ENCODE measurements at places on chromosomes 6 and 20. TPM values are rescaled to one million over a fixed set of nuclear protein-coding genes. Genes with fewer than 3 reads are reported as not detected.

GRCh38 chr6:22921828-22922227 lies 352.5 kb downstream of the HDGFL1 start:
- H3K4me1 ChIP-seq = no peaks in the 10 kb centered on the region
- no peaks in the 10 kb centered on the region for H3K27me3 ChIP-seq
- H3K36me3 ChIP-seq = no peaks in the 10 kb centered on the region
- DNase-seq = no peak
- no peak overlapping the region for H3K27ac ChIP-seq

TAF4 gene
- 10.5 TPM for total RNA-seq

DNA sequence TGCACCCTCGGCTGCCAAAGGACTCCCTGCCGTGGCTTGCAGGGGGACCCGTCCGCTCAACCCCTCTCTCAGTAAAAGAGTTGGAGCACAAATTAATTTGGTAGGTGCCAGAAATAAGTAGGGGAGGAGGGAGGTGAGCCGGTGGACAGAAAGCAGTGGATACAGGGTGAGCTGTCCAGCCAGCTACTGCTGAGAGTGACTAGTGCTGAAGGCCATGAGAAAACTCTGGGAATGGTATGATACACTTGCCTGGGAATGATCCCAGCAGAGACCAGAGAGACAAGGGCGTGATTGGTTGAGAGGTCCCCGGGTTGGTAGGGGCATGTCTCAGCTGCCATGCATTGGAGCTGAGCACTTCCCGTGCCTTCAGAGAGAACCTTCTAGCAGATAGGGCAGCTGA lies 15.7 kb downstream of the FOXQ1 start:
- no peaks in the 10 kb centered on the region for H3K36me3 ChIP-seq
- no peak overlapping the region for H3K4me3 ChIP-seq
- DNase-seq = no peak
- H3K27me3 ChIP-seq = no peaks in the 10 kb centered on the region
- H3K4me1 ChIP-seq = no peaks in the 10 kb centered on the region
- H3K27ac ChIP-seq = no peak overlapping the region

DNA sequence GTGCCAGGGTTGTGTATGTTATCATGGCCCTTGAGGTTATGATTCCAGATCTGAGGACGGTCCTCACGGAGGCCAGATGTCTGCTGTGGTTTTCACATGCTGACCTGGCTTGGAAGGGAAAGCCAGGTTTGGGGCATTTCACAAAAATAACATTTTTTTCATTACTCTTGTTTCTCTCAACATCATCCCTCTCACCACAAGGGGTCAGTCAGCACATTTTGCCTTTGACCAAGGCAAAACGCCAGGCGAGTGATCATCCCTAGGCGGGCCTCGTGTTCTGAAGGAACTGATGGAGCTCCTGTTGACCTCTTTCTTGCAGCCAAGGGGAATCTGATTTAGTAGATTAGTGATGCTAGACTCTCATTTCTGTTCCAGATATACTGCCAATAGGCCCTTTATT lies 133.5 kb downstream of the TBC1D7 start:
- H3K4me3 ChIP-seq = no peak overlapping the region
- no peak overlapping the region for H3K27ac ChIP-seq
- DNase-seq = peak; percentile 69
- H3K4me1 ChIP-seq = no peaks in the 10 kb centered on the region
- no peaks in the 10 kb centered on the region for H3K27me3 ChIP-seq

DNA sequence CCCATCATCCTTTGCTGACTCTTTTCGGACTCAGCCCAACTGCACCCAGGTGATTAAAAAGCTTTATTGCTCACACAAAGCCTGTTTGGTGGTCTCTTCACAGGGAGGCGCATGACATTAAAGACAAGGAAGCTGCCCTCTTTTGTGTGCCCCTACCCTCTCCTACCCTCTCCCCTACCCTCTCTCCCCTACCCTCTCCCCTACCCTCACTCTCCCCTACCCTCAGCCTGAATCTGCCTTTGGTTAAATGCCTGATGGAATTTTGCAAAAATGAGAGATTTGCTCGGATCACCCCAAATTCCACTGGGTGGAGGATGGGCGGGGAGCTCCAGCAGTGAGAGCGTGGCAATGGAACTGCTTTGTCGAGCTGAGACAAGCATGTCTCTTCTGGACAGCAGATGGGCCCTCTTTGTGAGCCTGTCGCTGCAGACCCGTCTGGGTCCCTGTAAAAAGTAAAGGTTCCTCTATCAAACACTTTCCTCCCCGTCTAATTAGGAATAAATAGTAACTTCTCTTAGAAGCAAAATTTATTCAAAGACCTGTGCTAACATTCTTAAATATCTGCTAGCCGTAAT lies 76.4 kb upstream of the MLN start:
- no peak overlapping the region for H3K27ac ChIP-seq
- no peaks in the 10 kb centered on the region for H3K36me3 ChIP-seq
- no peak overlapping the region for H3K4me3 ChIP-seq

- H3K27me3 ChIP-seq = no peaks in the 10 kb centered on the region
- no peak for DNase-seq
- H3K27ac ChIP-seq = no peak overlapping the region
- no peaks in the 10 kb centered on the region for H3K36me3 ChIP-seq
These were observed 8.7 kb downstream of the B4GALT5 start for GRCh38 chr20:49704932-49705336.

F13A1 gene
- total RNA-seq = 2.1 TPM

INSM1 gene
- total RNA-seq = not detected

HINT3 gene
- total RNA-seq = 13.8 TPM

C20orf204 gene
- total RNA-seq = 0.44 TPM

DNA sequence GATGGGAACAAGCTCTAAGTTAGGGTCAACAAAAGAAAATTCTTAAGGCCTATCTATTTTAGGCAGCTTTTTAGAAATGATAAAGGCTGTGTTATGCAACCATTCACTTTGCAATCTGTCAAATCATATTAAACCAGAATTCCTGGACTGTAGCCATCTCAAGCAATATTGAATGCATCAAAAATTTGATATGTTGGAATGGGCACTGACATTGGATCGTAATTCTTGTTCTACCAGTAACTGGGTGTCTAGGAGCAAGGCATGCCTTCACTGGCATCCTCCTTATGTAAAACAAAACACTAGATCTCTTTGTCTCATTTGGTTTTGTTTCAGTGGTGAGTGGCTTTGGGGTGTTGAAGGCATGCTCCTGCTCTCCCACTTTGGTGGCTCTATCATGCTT lies 145.6 kb downstream of the JARID2 start:
- H3K27ac ChIP-seq = no peak overlapping the region
- H3K4me3 ChIP-seq = no peak overlapping the region
- H3K4me1 ChIP-seq = no peaks in the 10 kb centered on the region
- DNase-seq = no peak
- H3K36me3 ChIP-seq = no peaks in the 10 kb centered on the region

GRCh38 chr20:18985551-18985950 lies 172.0 kb downstream of the SCP2D1 start:
- no peak overlapping the region for H3K4me3 ChIP-seq
- no peaks in the 10 kb centered on the region for H3K36me3 ChIP-seq

- no peak overlapping the region for H3K27ac ChIP-seq
- no peaks in the 10 kb centered on the region for H3K36me3 ChIP-seq
- DNase-seq = no peak
- no peak overlapping the region for H3K4me3 ChIP-seq
- H3K4me1 ChIP-seq = no peaks in the 10 kb centered on the region
- H3K27me3 ChIP-seq = no peaks in the 10 kb centered on the region
These were observed 41.4 kb upstream of the ANGPT4 start for GRCh38 chr20:957544-957943.

DNA sequence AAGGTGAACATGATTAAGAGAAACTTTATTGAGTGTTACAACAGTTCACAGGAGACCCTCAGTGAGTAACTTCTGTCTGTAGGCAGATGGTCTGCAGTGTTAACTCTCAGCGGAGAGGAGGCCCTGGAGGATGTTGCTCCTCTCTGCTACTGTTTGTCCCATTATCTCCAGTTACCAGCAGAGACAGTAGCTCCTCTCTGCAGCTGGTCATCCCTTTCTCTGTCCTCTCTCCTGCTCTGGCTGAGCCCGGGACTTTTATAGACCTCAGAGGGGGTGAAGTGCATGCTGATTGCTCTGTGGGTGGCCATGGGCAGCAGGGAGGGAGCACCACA lies 5.7 kb downstream of the GTSF1L start:
- H3K4me3 ChIP-seq = no peak overlapping the region
- no peak overlapping the region for H3K27ac ChIP-seq
- no peaks in the 10 kb centered on the region for H3K36me3 ChIP-seq
- DNase-seq = no peak
- H3K4me1 ChIP-seq = no peaks in the 10 kb centered on the region
- no peaks in the 10 kb centered on the region for H3K27me3 ChIP-seq

DNA sequence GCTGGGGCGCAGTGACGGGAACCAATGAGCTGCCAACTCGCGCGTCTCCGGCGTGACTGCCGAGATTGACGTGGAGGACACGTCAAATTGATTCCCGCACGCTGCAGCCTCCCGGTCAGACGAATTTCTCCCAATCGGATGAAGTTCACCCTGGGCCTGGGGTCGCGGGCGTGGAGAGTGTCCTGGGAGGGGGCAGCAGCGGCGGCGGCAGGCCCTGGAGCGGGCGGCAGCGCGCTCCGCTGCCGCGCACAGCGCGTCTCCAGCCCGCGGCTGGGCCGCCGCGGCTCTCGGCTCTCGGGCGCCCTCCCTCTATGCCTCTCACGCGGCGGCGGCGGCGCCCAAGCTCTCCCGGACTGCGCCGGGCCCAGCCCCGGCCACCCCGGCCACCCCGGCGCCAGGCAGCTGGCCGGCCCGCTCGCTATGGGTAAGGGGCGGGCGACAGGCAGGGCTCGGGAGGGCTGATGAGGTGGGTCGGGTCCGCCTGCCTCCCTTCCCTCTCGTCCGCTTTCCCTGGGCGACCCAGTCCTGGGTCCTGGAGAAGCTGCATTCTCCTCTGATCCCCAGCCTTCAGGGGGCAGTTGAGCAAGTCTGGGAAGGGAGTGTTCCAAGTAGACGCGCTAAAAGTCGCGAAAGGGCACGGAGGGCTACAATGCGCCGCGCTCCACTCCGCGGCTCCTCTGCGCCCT lies at the start of gene PAX1:
Gene PAX1 (plus strand): TSS at position 90 of the 686 bp plus-strand sequence. CDS start 49 bp downstream, at position 139.
- H3K27ac ChIP-seq = no peak within 1 kb of the TSS
- H3K36me3 ChIP-seq = no peaks in the 10 kb centered on the region
- no peak within 1 kb of the TSS for H3K4me3 ChIP-seq
- H3K4me1 ChIP-seq = peaks cover 5% of the 10 kb centered on the region
- peaks cover 6% of the 10 kb centered on the region for H3K27me3 ChIP-seq

- no peaks in the 10 kb centered on the region for H3K27me3 ChIP-seq
- H3K36me3 ChIP-seq = no peaks in the 10 kb centered on the region
- no peak overlapping the region for H3K27ac ChIP-seq
- no peak for DNase-seq
These were observed 55.1 kb downstream of the TMEM200A start for GRCh38 chr6:130420911-130421310.

GRCh38 chr6:157669747-157670216 lies 153.3 kb upstream of the SNX9 start:
- no peaks in the 10 kb centered on the region for H3K36me3 ChIP-seq
- no peak for DNase-seq
- H3K4me1 ChIP-seq = no peaks in the 10 kb centered on the region
- H3K27me3 ChIP-seq = no peaks in the 10 kb centered on the region

DNA sequence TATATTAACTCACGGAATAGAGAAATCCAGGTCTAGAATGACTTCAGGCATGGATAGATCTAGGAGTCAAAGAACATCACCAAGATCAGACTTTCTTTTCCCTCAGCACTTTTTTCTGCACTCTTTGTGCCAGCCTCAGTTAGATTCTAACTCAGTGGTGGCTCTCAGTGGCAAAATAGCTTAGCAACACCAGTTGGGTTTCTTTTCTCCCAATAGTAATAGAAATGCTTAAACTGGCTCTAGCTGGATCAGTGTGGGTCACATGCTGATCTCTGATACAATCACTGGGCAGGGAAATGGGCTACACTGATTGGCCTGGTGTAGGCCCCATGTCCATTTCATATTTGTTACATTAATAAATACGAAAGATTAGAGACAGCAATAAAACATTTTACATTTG lies 44.2 kb upstream of the ARFGEF2 start:
- no peak overlapping the region for H3K27ac ChIP-seq
- H3K4me1 ChIP-seq = no peaks in the 10 kb centered on the region
- no peaks in the 10 kb centered on the region for H3K36me3 ChIP-seq
- no peaks in the 10 kb centered on the region for H3K27me3 ChIP-seq
- DNase-seq = no peak

C6orf132 gene
- 0.74 TPM for total RNA-seq

GRCh38 chr6:25462235-25462897 lies 183.2 kb downstream of the CARMIL1 start:
- H3K4me1 ChIP-seq = no peaks in the 10 kb centered on the region
- H3K27ac ChIP-seq = no peak overlapping the region
- DNase-seq = no peak
- no peaks in the 10 kb centered on the region for H3K36me3 ChIP-seq
- H3K4me3 ChIP-seq = no peak overlapping the region
- no peaks in the 10 kb centered on the region for H3K27me3 ChIP-seq

GRCh38 chr6:166203003-166203640 lies 35.5 kb upstream of the TBXT start:
- no peak overlapping the region for H3K27ac ChIP-seq
- H3K4me3 ChIP-seq = no peak overlapping the region
- no peaks in the 10 kb centered on the region for H3K27me3 ChIP-seq

- no peak overlapping the region for H3K4me3 ChIP-seq
- no peak for DNase-seq
- H3K27me3 ChIP-seq = no peaks in the 10 kb centered on the region
- H3K27ac ChIP-seq = no peak overlapping the region
These were observed 390.1 kb downstream of the ZFAND3 start for GRCh38 chr6:38209371-38210260.

RNF39 gene
- not detected for total RNA-seq

DNA sequence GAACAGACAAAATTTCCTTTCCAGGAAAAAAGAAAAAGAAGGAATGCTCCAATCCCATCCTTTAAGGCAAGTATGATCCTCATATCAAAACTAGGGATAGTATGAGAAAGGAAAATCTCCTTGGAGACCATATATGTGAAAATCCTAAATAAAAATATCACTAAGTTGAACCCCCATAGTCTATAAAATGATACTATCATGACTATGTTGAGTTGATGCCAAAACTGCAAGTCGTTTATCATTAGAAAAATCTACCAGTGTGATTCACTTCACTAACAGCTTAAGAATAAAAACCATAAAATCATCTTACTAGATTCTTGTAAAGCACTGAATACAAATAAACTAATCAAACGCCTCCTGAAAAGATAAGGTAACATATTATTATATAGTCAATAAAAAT lies 76.6 kb upstream of the STXBP5 start:
- DNase-seq = no peak
- H3K27ac ChIP-seq = no peak overlapping the region
- no peaks in the 10 kb centered on the region for H3K27me3 ChIP-seq
- H3K4me1 ChIP-seq = no peaks in the 10 kb centered on the region
- no peak overlapping the region for H3K4me3 ChIP-seq

DNA sequence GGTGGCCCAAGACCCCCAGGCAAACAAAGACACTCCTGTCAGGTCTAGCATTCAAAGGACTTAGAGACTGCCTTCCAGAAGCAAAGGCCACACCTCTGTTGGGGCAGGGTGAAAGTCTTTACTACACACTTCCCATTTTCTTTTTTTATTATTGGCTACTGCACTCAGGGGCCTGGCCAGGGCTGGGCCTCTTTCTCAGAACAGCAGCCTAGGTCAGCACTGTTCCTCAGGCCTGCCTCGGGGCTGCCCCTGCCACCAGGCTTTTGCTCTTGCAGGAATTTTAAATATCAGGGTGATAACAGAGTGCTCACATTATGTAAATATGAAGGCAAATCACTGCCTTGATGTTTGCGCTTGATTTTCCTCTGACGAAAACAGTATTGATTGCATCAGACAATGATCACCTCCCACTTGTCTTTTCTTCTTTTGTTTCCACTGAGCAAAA lies 18.5 kb downstream of the GSTA4 start:
- H3K4me3 ChIP-seq = no peak overlapping the region
- no peak overlapping the region for H3K27ac ChIP-seq
- no peaks in the 10 kb centered on the region for H3K36me3 ChIP-seq
- no peaks in the 10 kb centered on the region for H3K27me3 ChIP-seq
